Activated T-helper 1 cell treated with Interleukin-2 at 50 U/mL for 16 hours (primary cell): ENCODE measurements at places on chromosomes 1 and 21.

- no peak for DNase-seq
Measured at GRCh38 chr1:117113199-117113598, 8.3 kb downstream of the TRIM45 start.

DNA sequence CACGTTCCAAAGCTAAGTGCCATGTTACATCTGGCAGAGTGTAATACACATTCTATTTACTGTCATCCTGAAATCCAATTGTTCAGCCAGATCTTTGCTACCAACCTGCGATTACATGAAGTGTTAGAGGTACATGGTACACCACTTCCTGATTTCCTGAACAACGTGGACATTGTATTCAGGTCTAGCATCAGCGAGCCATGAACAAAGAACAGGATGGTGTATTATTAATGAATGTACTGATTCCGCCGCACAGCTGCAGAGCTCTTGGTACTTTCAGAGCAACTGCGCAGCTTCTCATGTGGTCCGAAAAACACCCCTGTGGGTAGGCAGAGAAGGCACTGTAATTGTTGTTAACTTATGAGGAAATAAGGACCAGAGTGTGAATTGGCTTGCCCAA lies 511.4 kb downstream of the AJAP1 start:
- DNase-seq, result no peak

GRCh38 chr1:108591466-108591865 lies 31.6 kb downstream of the EEIG2 start:
- DNase-seq, result no peak

- DNase-seq, result no peak
Measured at GRCh38 chr1:246153796-246154212, 353.3 kb downstream of the SMYD3 start.

- no peak for DNase-seq
Measured at GRCh38 chr1:170568197-170568596, 36.2 kb downstream of the GORAB start.

DNA sequence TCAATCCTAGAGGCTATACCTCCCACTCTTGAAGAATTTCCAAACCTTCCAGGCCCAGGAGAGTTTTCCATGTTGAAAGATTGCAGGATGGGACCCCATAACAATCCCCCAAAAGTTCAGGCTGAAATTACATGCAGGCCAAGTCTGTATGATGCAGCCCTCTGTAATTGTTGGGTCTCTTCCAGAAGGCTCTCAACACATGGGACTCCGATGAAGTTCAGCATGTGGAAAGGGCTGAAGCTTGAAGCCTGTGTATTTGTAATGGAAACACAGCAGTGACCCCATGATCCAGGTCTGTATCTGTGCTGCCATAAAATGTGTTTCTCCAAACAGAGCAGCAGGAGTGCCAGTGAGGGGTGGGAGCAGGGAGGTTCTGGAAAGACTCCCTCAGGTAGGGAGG lies 202.5 kb upstream of the LYPLAL1 start:
- no peak for DNase-seq

DNA sequence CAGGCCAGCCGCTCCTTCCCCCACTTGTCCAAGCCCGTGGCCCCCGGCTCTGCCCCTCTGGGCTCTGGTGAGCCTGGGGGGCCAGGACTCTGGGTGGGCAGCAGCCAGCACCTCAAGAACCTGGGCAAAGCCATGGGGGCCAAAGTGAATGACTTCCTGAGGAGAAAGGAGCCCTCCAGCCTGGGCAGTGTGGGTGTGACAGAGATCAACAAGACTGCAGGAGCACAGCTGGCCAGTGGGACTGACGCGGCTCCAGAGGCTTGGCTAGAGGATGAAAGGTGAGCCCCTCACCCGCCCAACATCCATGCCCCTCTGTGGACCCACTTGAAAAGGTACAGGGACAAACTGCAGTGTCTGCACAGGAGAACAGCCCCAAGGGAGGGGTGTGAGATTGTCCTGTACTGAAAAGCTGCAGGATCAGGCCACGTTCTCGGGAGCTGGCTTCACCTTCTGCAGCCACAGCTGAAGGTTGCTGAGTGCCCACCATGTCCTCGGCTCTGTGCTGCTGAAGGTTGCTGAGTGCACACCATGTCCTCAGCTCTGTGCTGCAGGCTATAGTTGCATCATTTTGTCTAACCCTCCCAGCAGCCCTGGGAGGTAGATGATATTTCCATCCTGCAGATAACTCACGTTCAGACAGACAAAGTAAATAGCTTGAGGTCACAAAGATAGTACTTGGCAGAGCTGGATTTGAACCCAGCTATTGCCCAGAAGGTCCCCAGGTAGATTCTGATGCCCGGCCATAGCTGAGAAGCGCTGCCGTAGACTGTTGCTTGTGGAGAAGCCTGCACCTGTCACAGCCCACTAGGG lies 618 bp downstream of the C1orf226 start:
- no peak for DNase-seq

DNA sequence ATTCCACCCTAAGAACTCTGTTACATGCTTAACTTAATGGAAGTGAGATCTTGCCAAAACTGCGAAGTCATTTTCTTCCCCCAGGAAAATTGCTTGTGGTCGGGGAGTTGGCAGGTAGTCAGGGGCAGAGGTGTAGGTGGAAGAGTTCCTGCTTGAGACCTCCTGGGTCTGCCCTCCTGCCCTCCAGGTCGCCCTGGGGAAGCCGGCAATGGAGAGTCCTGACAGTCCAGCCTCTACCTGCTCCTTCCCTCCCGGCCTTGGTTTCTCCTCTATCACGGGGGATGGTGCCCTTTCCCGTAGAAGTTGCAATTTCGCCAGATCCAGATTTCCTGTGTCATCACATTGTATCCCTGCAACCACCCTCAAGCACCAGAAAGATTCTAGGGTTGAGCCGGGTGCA lies 463.8 kb downstream of the MATN1 start:
- DNase-seq, result no peak

DNA sequence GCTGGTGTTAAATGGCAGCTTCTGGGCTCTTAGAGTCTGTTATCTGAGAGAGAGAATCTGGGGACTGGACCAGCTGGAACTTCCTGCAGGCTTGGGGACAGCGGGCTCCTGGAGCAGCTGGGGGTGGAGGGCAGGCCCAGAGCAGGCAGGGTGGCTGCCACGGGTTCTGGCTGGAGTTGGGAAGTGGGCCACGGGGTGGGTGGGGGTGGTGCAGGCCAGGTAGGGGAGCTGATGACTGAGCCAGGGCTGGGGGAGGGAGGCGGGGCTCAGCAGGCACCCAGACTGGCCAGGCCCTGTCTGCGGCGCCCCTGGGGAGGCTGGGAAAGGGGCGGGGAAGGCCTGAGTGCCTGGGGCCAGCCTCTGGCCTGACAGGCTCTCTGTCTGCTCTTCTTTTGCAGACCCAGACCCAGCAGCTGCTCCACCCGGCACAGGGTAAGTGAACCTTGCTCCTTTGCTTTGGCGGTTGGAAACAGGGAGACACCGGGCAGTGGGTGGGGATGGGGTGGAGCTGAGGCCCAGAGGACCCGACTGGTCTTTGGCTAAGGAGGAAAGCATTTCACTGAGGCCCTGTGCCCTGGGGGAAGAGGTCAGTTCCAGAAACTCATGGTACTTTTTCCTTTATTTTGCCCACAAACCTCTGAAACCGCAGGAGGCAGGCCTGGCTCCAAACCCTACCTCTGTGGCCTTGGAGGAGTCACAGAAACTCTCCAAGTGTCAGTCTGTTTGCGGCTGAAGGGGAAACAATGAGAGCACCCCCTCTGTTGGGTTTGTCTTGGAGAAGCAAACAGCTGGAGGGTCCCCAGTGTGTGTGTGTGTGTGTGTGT lies 48.8 kb downstream of the ARHGEF10L start:
- no peak for DNase-seq

- no peak for DNase-seq
Measured at GRCh38 chr21:38660333-38661196, 145.2 kb upstream of the ETS2 start.

- no peak for DNase-seq
Measured at GRCh38 chr1:205313563-205314308, 7.8 kb downstream of the NUAK2 start.

- DNase-seq, result no peak
Measured at GRCh38 chr1:9718006-9718680, 66.6 kb downstream of the PIK3CD start.
